ENCODE measurements at places on chromosomes 2 and 18.

DNA sequence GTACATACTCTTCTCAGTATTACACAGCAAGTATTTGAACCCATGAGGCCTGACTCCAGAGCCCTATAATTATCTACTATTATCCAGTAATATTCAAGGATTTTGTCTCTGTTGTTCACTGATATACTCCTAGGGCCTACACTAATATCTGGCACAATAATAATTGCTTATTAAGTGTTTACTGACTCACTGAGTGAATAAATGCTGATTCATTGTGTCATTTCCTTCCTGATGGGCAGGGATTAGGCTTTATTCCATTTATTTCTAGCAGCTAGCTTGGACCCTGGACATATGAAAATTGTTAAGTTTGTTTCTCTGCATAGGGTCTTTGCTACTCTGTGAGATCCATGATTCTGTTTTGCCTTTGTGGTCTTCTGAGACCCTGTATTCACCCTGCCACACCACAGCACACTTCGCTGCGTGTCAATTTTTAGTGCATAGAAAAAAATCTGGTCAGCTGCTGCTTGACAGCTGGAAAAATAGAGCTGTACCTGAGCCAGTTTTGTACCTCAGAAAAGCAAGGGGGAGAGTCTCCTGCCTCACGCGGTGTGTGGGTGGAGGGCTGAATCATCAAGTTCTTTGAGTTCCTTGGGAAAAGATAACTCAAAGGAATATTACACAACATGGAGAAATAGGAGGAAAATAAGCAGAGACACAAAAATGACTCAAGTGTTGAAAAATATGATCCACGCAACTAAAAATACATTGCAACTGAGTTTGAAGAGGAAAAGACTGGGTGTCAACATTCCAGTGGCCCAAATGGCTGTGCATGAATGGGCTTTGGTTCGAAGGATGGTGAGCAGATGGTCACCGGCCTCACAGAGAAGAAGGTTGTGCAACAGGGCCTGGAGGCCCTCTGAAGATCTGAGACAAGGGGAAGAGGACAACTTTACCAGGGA is 18.9 kb upstream of the DPP4 start:
- H3K4me1 ChIP-seq, result no peaks in the 10 kb centered on the region
- no peak overlapping the region for H3K27ac ChIP-seq
- H3K36me3 ChIP-seq, result no peaks in the 10 kb centered on the region
- no peaks in the 10 kb centered on the region for H3K27me3 ChIP-seq

DNA sequence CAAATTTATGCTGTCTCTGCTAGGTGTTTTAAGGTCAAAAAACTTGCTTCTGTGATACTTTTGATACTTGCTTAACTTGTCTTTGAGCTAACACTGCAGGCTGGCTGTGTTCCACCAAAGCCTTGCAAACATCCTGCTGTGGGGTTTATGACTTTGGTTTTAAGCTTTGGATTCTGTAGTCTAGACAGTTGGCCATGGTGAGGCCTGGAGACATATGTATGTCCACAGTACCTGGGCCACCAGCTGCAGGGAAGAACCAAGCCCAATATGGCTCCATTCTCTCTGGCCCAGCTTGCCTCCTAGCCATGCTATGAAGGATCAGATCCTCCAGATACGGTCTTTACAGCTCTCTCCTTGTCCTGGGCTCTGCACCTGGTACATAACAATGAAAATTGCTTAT is 113.9 kb downstream of the INO80D start:
- H3K36me3 ChIP-seq, result no peaks in the 10 kb centered on the region
- H3K27ac ChIP-seq, result no peak overlapping the region
- no peak overlapping the region for H3K4me3 ChIP-seq
- H3K4me1 ChIP-seq, result no peaks in the 10 kb centered on the region
- DNase-seq, result no peak

- no peaks in the 10 kb centered on the region for H3K4me1 ChIP-seq
- no peak for DNase-seq
- no peak overlapping the region for H3K4me3 ChIP-seq
- no peaks in the 10 kb centered on the region for H3K27me3 ChIP-seq
Observed at GRCh38 chr2:67048314-67048713, 348.8 kb upstream of the ETAA1 start.

DNA sequence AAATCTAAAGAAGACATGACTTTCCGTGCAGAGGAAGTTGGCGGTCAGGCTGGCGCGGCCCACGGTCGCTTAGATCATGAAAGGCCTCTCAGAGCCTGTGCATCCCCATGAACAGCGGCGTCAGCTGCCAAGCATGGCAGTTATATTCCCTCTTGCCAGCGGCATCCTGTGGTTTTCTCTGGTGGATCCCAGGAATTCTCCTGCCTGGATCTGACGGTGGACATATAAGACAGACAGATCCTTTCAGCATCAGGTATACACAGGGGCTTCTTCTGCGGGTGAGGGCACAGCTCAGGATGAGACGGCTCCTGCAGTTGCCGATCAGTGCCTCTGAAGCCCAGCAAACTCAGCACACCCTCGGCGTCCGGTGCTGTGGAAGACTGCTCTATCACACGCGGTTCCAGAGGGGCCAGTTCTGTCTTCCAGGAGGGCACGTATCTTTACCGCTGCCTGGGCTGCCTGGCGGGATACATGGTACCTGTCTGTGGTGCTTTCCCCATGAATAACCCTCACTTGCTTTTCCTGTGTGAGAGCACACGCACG is 157.8 kb downstream of the LDLRAD4 start:
- H3K36me3 ChIP-seq, result no peaks in the 10 kb centered on the region
- peaks cover 68% of the 10 kb centered on the region for H3K4me1 ChIP-seq
- no peak for DNase-seq
- peak overlapping the region; percentile 16 for H3K4me3 ChIP-seq
- no peaks in the 10 kb centered on the region for H3K27me3 ChIP-seq
- H3K27ac ChIP-seq, result peak overlapping the region; percentile 91

GRCh38 chr2:11541693-11542274 is 7.9 kb downstream of the GREB1 start:
- no peak overlapping the region for H3K27ac ChIP-seq
- no peak overlapping the region for H3K4me3 ChIP-seq
- DNase-seq, result no peak
- peaks cover 41% of the 10 kb centered on the region for H3K27me3 ChIP-seq
- no peaks in the 10 kb centered on the region for H3K36me3 ChIP-seq

- H3K36me3 ChIP-seq, result no peaks in the 10 kb centered on the region
- H3K27me3 ChIP-seq, result peaks cover 2% of the 10 kb centered on the region
- no peaks in the 10 kb centered on the region for H3K4me1 ChIP-seq
- no peak overlapping the region for H3K4me3 ChIP-seq
- H3K27ac ChIP-seq, result no peak overlapping the region
- no peak for DNase-seq
Observed at GRCh38 chr2:170862286-170862902, 45.7 kb downstream of the GAD1 start.

- DNase-seq, result no peak
- H3K27ac ChIP-seq, result no peak overlapping the region
- H3K4me1 ChIP-seq, result peaks cover 66% of the 10 kb centered on the region
- H3K36me3 ChIP-seq, result no peaks in the 10 kb centered on the region
- H3K4me3 ChIP-seq, result peak overlapping the region; percentile 0
- H3K27me3 ChIP-seq, result no peaks in the 10 kb centered on the region
Observed at GRCh38 chr2:113894156-113894743, 4.4 kb downstream of the ACTR3 start.

DNA sequence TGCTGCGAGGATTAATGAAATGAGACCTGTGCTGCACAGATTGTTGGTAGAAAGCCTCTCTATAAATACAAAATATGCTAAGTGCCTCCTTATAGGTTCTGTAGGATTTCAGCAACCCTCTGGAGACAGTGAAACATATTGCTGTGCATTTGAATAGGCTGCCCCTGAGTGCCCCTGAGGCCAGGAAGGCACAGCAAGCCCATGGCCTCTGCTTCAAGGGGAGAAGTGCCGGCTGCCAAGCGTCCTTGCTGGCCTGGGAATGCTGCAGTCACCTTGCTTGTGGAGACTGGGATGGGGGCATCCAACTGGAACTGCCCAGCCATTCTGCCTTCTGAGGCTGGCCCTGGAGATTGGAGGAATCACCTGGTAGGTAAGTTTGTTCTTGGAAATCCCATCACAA is 397.2 kb upstream of the SMIM21 start:
- no peaks in the 10 kb centered on the region for H3K4me1 ChIP-seq
- no peak overlapping the region for H3K27ac ChIP-seq
- no peaks in the 10 kb centered on the region for H3K36me3 ChIP-seq
- no peak overlapping the region for H3K4me3 ChIP-seq

All from T-cell (primary cell).